ENCODE measurements at places on chromosomes 3 and 15.

GRCh38 chr3:82103241-82103640 is 341.8 kb upstream of the GBE1 start:
- DNase-seq, result no peak

DNA sequence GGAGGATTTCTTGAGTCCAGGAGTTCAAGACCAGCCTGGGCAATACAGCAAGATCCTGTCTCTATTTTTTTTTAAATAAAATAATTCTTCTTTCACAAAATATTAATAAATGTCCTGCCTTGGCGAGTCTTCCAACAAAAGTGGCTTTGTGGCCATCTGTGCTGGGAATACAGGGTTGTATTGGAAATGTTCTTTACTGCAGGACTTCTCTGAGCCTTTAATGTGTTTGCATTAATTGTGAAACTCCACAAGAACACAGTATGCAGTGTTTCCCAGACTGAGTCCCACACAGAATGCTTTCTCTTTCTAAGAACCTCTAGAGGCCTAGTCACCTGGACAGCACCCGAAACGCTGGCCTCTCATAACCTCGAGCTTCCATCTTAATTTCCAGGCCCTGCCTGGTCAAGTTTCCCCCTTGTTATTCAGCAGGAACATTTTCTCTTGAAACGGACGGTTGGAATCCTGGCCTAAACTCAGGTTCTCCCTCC is 85.4 kb upstream of the ARRDC4 start:
- DNase-seq, result no peak

- DNase-seq, result no peak
Observed at GRCh38 chr15:80568876-80569605, 126.1 kb upstream of the ABHD17C start.

GRCh38 chr3:71486831-71487230 is 96.7 kb downstream of the FOXP1 start:
- no peak for DNase-seq

DNA sequence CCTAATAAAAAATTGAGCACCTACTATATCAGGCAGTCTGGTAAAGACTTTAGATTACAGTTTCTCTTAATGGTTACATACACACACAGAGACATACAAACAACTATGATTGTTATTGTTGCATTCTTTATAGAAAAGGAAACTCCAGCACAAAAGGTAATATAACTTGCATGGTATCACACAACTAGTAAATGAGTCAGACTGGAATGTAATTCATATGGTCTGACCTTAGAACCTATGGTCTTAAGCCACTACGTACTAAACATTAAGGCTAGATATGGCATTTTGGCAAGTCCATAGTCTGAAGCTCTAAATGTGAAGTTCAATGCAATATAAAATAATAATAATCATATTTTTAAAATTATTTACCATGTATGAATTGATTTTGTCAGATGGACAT is 380.6 kb downstream of the LSAMP start:
- no peak for DNase-seq

- DNase-seq, result no peak
Observed at GRCh38 chr3:28301688-28302087, 46.8 kb upstream of the ZCWPW2 start.

DNA sequence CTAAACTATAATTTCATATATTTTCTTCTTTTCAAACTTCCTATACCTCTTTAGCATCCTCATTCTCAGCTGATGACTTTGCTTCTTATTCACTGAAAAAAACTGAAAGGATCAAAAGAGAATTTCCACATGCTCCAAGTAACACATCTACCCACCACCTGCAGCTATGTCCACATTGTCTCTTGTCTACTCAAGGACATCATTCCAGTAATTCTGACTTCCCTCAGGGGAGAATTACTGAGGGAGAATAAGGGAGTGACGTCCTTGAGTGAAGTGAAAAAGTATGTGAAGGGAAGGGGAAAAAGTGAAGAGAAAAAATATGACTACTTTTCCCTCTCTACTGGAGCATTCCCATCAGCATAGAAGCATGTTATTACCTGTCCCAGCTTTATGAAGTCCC is 32.6 kb downstream of the ETFA start:
- no peak for DNase-seq

DNA sequence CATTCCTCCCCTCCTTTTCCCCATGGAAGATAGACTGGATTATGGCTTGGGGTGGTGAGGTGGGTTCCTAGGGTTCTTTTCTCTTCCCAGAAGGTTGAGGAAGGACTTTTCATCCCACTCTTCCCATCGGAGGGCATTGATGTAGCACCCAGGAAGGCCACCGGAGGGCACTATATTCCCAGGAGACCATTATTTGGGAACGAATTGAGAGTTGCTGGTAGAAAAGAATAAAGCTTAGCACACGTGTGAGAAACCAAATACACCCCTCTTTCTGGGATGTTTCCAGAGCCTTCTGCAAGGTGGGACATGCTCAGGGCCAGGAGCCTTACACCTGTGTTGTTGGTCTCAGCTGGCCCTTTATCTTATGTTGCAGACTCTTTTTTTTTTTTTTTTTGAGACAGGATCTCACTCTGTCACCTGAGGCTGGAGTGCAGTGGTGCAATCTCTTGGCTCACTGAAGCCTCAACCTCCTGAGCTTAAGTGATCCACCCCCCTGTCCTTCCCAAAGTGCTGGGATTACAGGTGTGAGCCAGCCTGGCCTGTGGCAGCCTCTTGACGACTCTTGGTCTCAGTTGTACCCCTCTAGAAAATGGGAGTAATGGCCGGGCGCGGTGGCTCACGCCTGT is 6.3 kb upstream of the CDC25A start:
- no peak for DNase-seq

DNA sequence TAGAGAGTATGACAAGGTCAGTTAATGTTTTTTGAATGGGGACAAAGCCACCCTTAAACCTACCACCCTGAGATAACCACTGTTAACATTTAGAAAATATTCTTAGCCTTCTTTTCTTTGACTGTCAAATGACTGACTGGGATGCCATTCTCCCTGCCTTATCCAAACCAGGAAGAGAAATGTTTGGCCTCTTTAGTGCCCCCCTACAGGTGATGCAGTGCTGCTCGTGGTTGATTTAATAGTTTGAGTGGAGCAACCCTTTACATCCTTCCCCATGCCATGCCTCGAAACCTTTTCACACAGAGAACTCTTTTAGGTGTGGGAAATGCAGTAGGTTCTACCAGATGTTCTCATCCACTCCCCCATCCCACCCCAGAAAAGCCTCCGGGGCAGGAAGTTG is 38.7 kb upstream of the UMPS start:
- DNase-seq, result no peak

DNA sequence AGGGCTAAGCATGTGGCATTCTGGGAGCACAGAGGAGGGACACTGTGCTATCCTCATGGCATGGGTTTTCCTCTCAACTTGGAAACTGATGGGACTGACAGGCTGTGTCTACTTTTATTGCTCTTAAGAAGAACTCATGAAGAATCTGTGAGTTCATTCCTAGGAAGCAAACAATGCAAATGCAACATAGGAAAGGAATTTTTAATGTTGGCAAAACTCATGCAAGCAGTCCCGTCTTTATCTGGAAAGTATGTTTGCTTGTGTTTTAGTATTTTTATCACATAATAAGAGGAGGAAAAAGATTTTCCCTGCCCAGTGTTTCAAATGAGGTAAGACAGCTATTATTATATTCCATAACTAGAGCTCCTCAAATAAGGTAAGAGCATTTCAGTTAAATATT is 89.7 kb downstream of the TRIM42 start:
- DNase-seq, result no peak

- no peak for DNase-seq
Observed at GRCh38 chr15:82790321-82790720, 15.5 kb downstream of the FSD2 start.

GRCh38 chr3:39541917-39542329 is 74.4 kb downstream of the MOBP start:
- no peak for DNase-seq

DNA sequence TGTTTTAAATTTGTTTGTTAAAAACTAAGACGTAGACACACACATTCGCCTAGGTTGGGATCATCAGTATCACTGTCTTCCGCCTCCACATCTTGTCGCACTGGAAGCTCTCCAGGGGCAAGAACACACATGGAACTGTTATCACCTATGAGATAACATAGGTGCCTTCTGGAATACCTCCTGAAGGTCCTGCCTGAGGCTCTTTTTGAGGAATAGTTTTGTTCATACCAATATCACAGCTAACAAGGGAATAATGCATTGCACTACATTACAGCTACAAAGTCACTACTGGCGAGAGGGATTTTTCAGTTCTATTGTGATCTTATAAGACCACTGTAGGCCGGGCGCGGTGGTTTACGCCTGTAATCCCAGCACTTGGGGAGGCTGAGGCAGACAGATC is 29.9 kb downstream of the ZWILCH start:
- no peak for DNase-seq

DNA sequence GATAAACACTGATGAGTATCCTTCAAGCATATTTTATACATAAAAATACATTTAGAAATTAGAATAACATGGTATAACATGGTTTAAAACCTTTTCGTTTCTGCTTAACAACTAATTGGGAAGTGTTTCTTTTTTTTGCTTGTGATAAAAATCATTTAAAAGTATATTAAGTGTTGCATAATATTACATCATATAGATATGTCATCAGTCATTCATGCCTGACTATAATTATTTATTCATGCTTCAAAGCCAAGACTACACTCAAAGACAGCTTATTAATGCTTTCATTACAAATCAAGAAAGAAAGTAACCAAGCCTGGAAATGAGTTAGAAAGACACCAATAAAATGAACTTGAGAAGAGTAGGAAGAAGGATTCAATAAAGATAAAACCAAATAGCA is 136.6 kb upstream of the TP63 start:
- no peak for DNase-seq

DNA sequence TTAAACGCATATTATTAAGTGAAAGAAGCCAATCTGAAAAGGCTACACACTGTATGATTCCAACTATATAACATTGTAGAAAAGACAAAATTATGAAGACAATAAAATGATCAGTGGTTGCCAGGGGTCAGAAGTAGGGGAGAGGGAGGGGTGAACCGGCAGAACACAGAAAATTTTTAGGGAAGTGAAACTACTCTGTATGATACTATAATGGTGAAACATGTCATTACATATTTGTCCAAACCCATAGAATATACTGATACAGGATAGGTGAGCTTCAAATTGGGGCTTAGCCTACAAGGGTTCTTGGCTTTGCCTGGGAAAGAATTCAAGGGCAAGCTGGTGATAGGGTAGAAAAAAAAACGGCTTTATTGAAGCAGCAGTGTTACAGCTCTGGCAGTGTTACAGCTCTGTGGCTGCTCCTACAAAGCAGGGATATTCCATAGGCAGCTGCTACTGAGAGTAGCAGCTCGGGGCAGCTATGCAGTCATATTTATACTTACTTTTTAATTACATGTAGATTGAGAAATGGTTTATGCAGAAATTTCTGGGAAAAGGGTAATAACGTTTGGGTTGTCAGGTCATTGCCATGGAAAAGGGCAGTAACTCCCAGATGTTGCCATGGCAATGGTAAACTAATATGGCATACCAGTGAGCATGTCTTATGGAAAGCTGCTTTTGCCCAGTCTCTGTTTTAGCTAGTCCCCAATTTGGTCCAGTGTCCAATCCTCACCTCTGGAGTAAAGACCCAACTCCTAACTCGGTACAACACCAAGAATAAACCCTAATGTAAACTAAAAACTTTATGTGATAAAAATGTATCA is 125.1 kb upstream of the SLC25A36 start:
- no peak for DNase-seq

GRCh38 chr3:64405211-64405835 is 180.1 kb upstream of the PRICKLE2 start:
- DNase-seq, result no peak

DNA sequence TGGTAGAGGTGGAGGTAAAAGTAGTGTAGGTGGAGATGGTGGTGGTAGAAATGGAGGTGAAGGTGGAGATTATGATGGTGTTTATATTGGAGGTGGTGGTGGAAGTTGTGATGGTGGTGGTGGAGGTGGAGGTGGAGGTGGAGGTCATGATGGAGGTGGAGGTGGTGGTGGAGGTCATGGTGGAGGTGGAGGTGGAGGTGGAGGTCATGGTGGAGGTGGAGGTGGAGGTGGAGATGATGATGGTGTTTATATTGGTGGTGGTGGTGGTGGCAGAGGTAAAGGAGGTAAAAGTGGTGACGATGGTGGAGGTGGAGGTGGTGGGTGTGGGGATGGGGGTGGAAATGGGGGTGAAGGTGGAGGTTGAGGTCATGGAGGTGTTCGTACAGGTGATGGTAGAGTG is 107.8 kb downstream of the ASB7 start:
- DNase-seq, result no peak

DNA sequence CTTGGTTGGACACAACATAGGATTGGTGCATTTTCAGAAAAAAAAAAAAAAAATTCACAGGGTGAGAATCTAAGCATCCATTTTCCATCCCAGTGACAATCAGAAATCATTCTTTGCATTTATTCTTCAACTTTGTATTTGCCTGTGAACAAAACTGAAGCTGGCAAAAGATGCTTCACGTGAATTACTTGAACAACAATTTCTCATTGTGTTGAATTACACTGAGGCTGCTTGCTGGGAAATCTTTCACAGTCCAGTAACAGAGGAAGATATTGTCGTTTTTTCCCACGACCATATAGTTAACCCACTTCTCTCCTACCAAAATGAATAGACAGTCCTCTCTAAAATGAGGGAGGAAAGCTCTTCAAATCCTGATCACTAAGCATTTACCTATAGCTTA is 4.3 kb upstream of the SLCO3A1 start:
- no peak for DNase-seq

DNA sequence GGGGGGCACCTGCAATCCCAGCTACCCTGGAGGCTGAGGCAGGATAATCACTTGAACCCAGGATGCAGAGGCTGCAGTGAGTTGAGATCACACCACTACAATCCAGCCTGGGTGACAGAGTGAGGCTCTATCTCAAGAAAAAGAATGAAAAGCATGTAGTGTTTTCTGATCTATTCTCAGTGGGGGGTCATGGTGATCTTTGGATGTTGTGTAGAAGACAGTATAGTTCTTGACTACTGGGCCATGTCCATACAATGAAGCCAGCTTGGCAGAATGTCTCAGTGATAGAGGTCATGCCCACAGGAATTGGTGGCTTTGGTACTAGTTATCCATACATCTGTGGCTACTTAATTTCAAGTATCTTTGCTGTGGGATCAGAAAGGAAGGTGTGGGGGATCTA is 26.8 kb upstream of the NANOGP8 start:
- no peak for DNase-seq

DNA sequence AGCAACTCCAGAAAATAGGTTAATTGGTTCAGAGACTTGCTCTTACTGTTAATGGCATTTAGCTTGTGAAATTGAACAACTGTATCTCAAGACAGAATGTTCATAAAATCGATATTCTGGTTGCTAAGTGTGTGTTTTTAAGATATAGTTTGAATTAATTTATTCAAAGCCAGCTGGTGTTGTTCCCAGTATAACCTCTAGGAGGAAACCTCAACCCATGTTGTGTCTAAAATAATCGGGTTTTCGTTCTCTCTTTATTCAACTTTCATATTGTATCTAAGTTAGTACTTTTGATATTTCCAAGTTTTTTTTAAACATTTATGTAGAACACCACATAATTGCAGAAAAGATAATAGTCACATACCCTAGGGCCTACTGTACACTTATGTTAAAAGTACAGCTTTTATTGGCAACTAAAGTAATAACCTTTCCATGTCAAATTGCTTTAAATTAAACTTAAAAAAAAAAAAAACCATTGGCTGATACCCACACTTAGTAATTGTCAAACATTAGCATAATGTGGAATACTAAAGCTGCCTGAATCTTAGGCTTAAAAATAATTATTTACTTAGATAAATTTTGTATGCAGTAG is 90.9 kb downstream of the SAMMSON start:
- DNase-seq, result no peak

- peak; percentile 74 for DNase-seq
Observed at GRCh38 chr3:129576514-129577352, 29.7 kb downstream of the PLXND1 start.

- DNase-seq, result no peak
Observed at GRCh38 chr15:44706946-44707636, 4.0 kb downstream of the PATL2 start.

GRCh38 chr15:74461847-74462511 is 1.0 kb upstream of the UBL7 start:
- no peak for DNase-seq
